AG09309 (cell line): ENCODE measurements at places on chromosomes 1 and 21.

GRCh38 chr1:200042552-200043335 is 15.2 kb downstream of the NR5A2 start:
- DNase-seq = no peak

DNA sequence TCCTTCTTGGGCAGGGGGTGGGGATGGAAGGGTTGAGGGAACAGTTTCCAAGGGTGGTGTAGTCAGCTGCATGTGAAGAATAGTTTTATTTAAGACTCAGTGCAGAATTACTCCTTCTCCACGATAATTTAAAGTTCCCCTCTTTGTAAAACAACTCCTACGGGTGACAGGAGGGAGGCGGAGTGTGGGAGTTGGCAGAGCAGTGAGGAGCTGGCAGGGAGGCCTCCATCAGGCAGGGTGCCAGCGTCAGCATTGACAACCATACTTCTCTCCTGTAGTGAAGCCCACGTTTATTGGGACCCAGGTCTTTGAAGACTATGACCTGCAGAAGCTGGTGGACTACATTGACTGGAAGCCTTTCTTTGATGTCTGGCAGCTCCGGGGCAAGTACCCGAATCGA is 93.8 kb downstream of the MTR start:
- DNase-seq = no peak

DNA sequence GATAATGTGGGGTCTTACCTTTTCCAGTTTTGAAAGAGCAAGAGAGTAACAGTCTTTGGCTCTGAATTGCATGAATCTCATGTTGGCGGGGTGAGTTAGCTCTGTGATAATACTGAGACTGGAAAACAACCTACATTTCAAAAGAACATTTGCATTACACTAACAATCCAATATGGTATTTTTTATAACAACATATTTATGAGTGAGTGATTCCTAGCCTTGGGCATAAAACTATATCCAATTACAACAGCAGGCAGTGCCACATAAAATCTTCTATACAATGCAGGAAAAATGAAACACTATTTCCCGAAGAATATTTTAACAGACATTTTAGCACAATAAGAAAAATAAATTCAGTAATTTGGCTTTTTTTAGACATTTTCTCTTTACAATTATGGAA is 303.0 kb downstream of the KCNT2 start:
- DNase-seq = no peak

DNA sequence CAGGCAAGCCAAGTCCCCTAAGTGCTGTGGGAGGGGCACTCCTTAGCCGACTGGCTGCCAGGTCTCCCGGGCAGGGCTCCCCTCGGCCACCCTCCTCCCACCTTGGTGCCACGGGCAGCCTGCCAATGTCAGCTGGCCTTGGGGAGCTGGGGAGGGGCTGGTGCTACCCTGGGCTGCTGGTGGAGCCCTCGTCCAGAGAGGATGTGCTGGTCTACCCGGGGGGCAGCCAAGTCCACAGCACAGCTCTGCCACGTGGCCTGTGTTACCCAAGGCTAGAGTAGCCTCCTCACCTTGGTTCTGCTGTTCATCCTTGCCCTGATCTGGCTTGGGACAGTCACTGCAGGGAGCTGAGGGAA is 42.9 kb downstream of the CRYAA start:
- no peak for DNase-seq

- no peak for DNase-seq
Observed at GRCh38 chr1:41485605-41486004, 1.1 kb upstream of the EDN2 start.
